ENCODE measurements at places on chromosomes 2 and 18.

- DNase-seq, result no peak
These were observed 120.7 kb upstream of the FHL2 start for GRCh38 chr2:105519516-105519915.

GRCh38 chr2:80102026-80102425 lies 202.5 kb downstream of the LRRTM1 start:
- peak; percentile 42 for DNase-seq

DNA sequence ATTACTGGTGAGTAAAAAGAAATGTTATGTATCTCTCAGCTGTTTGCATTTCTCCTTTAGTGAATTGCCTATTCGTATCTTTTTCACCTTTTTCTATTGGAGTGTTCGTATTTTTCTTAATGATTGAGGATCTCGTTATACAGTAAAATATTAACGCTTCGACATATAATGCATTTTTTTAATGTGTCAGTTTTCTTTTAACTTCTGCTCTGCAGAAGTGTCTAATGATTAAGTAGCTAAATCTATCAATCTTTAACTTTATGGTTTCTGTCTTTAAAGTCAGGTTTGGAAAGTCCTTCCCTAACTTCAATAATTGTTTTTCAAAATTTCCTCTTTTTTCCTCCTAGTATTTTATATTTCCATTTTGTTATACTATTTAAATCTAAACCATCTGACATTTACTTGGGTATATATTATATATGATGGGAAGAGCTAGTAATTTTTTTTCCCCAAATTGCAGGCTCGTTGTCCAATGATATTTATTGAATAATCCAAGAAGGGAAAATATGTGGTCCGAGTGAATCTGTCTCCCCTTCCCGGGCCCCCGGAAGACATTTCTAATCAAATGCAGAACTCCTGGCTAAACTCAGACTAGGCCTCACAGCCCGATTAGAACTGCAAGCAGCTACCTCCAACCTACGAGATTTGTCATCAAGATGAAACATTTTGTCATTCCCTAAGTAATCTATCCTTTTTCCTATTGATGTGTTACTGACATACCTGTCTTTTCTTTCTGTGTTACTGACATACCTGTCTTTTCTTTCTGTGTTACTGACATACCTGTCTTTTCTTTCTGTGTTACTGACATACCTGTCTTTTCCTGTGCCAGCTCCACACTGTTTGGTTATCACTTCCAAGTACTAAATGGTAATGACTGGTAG lies 17.2 kb downstream of the PCBP1 start:
- peak; percentile 48 for DNase-seq

DNA sequence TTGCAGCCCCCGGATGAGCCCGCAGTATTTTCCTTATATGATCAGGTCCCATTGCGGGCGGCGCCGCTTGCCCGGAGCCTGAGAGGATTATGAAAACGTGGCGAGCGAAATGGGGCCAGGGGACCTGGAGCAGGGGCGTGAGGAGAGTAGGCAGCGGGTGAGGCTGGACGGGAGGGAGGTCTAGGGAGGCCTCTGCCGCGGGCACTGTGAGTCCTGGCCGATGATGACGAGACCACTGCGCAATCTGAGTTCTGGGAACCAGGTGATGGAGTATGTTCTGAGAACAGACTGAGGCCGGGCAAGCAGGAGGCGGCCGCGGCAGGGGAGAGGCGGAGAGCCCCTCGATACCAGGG lies 790 bp upstream of the ACAA2 start:
- DNase-seq, result peak; percentile 62

DNA sequence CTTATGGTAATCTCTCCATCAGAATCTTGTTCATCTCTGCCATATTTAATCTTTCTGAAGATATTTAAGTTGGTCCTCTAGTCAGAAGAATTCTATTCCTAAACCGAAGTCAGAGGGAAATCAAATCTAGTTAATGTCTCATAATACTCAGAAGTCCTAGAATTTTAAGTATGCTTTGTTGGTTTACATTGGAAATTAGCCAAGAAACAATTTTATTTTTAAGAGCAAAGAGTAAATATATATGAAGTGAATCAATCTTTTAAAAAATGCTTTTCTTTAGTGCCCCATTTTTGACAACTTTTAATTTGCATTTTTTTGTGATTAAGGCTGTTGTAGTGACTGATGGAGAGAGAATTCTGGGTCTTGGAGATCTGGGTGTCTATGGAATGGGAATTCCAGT lies 38.1 kb downstream of the ME2 start:
- peak; percentile 10 for DNase-seq

DNA sequence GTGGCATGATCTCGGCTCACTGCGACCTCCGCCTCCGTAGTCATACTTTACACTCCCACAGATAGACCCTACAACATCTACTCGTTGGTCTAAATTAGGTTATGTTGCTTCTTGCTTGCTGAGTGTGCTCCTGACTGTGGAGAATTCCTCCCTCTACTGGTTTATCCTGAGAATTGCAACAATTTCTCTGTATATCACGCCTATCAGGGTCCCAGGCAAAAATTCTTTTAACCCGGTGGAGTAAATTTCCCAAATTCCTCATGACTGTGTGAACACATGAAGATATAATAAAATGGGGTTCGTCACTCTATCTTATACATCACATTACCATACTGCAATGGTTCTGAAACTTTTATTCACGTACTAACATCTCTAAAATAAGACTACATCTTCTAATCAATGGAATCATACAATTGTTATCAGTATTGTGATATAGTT lies 156.7 kb downstream of the EVA1A start:
- peak; percentile 22 for DNase-seq

DNA sequence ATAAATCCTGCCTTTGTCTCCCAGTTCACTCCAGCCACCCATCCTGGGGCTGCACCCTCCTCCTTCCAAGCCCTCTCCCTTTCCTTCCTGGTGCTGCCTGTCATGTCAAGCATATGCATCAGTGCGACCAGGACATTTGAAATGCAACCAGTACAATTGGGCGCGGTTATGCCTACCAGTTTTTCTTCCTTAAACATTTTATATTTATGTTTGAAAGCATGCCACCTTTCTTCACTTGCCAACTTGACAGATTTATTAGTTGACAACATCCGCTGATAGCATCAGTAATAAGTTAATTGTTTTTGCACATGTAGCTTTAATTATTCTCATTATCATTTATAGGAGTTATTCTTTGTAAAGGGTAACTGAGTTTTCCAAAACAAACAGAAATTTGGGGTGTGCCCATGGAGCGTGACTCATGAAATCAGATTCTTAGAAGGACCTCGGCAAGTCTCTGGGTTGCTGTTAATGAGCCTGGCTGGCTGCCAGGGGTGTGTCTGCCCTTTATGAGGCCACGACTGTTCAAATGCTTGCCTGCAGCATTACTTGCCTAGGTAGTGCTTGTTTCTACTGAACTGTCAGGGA lies 32.8 kb upstream of the IL1B start:
- peak; percentile 92 for DNase-seq

- DNase-seq, result no peak
These were observed 263.8 kb downstream of the LOXHD1 start for GRCh38 chr18:46393230-46393629.

- DNase-seq, result no peak
These were observed 166.7 kb downstream of the ST6GAL2 start for GRCh38 chr2:106719222-106719621.

- DNase-seq, result no peak
These were observed 33.7 kb downstream of the EIF4E2 start for GRCh38 chr2:232584238-232584637.

GRCh38 chr2:133229974-133230373 lies 338.3 kb downstream of the NCKAP5 start:
- no peak for DNase-seq

GRCh38 chr18:45621061-45621511 lies 5.8 kb downstream of the SLC14A2 start:
- no peak for DNase-seq

DNA sequence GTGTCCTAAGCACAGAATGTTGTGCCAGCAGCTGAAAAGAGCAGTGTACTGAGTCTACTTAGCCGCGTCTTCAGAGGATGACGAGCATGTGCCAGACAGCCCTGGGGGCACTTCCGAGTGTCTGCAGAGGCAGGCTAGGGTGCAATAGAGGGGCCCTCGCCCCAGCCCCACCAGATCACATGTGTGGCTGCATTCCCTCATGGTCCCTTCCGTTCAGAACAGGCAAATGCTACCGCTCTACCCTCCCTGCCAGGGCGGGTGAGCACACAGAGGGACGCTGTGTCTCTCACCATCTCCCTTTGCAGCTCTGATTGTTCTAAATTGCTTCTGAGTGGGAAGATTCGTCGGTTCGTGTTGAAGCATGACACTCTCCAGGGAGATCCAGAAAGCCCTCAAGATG lies 212.2 kb upstream of the RAB12 start:
- DNase-seq, result no peak

DNA sequence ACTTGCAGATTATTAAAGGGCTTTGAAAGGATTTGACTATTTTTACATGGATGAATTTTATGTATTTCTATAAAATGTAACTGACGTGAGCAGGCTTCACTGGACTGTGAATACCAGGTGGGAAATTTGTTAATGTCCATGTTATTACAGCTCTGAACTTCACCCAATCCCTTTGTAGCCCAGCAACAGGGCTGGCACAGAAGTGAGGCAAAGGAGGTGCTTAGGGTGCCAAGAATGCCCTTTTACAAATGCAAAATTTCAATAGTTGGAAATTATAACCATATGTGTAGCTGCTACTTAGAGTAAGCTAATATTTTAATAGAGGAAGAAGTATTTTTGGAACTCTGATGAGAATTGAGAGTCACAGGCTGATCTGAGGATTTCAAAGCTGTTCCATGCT lies 53.7 kb upstream of the FAM98A start:
- DNase-seq, result no peak

GRCh38 chr2:168160897-168161296 lies 86.5 kb downstream of the STK39 start:
- DNase-seq, result no peak

GRCh38 chr2:96336104-96336775 lies 674 bp downstream of the NCAPH start:
- no peak for DNase-seq

DNA sequence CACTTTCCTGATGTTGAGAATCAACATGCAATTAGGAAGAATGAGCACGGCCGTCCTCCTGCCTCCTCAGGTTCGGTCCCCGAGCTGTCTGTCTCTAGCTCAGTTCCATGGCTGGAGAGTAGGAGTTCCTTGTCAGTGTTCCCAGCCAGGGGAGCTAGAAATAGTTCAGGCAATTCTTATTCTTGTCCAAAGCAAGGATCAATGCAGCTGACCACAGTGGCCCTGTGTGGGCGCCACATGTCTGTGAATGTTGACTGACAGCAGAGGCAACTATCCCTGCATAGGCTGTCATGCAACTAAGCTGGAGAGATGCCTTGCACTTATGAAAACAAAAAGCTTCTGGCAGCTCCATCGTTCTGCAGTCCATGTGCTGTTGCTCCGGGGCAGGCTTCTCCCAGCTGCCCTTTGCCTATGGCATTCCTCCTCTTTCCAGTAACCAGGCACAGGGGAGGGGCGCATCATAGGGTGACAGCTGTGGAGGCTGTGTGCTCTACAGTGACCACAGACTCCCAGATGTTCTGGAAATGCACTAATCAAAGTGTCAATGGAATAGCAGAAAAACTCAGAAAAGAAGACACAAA lies 58.7 kb downstream of the PDCL3 start:
- no peak for DNase-seq

GRCh38 chr2:213476641-213477040 lies 192.4 kb downstream of the SPAG16 start:
- peak; percentile 26 for DNase-seq

DNA sequence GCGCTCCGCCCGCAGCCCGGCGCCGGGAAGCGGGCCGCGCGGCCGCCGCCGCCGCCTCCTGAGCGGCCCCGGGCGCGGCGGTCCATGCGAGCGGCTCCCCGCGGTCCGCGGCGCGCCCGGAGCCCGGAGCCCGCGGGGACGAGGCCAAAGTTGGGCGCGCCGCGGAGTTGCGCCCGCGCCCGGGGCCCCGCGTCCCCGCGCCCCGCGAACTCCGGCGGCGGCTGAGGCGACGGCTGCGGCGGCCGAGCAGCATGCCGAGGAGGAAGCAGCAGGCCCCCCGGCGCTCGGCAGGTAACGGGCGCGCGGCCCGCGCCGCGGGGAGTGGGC lies 992 bp downstream of the TSHZ1 start:
- no peak for DNase-seq

DNA sequence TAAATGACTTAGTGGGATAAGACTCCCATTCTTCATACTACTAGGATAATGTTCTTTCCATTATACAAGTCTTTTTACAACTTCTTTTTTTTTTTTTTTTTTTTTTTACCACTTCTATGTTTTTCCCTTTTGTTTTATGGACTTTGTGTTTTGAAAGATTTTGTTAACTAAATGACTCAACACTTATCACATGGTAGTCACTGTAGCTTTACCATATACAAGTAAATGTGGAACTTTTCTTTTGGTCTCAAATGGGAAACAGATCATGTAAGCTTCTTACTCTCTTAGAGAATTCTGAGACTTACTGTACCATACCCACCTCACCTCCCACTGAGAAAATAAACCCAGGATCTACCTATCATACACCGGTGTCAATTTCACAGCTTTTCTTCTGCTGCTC lies 590.3 kb upstream of the CDH2 start:
- DNase-seq, result no peak

DNA sequence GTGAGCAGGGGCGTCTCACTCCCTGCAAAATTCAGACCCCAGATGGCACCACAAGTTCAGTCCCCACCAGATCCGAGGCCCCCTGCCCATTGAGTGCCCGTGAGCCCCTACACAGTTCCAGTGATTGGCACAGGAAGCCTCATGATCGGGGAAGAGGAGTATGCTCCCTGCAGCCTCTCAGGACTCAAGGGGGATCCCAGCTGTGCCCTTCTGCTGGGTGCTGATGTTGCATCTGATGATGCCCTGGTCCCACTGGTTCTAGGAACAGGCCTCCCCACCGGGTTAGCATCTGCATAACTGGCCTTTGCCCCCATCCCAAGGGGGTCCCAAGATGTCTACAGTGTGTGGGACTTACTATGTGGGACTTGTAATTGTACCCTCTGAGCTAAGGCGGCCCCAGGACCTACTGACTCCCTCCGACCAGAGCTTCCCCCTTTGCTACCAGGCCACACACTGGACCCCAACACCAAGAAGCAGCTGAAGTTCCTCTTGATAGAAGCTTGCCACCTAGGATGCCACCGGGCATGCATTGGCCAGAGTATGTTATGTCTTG lies 8.6 kb downstream of the ALPG start:
- no peak for DNase-seq

GRCh38 chr2:231034291-231034882 lies 2.9 kb upstream of the C2orf72 start:
- DNase-seq, result no peak

DNA sequence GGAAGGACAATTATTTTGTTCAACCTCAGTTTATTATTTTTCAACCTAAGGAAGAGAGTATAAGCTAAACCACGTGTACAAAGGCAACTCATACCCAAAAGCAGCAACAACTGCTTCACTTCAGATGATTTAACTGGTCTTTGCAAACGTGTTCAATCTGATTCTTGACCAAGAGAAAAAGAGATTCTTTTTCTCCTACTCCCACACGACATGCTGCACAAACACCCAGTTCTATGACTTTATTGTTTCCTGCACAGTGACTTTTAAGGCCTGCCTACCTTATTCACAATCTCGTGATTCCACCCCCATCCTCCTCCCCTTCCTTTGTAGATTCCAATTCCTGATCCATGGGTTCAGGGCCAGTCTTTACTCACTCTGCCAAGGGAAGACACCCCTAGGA lies 1394.8 kb upstream of the ZEB2 start:
- DNase-seq, result no peak

Measured in astrocyte (in vitro differentiated cells and primary cell).